ENCODE measurements at places on chromosomes 2 and 18. TPM values are rescaled to one million over a fixed set of nuclear protein-coding genes. Genes with fewer than 3 reads are reported as not detected.

The TMEM178A gene
- 1.5 TPM for total RNA-seq

GRCh38 chr2:9095690-9096089 lies 92.2 kb upstream of the MBOAT2 start:
- DNase-seq: peak; percentile 58

GRCh38 chr2:214264171-214264570 lies 146.7 kb upstream of the VWC2L start:
- DNase-seq: no peak

The BMP10 gene
- not detected for total RNA-seq

DNA sequence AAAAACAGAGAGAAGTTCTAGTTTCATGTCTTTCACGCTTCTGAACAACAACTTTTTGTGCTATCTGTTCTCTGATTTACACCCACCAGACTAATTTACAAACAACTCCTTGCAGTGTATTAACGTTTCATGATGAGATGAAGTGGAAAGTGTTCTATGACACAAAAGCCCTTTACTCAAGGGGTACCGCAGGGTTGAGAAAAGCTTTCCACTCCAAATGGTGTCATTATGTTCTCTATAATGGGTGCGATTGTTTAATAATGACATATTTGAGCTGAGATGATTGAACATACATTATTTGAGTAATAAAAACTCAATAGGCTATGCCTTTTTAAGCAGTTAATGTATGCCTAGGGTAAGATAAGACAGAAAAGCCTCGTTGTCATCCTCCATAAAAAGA lies 76.3 kb downstream of the ACTR3 start:
- no peak for DNase-seq

- DNase-seq: peak; percentile 84
Observed at GRCh38 chr2:127674241-127675209, 805 bp downstream of the LIMS2 start.

DNA sequence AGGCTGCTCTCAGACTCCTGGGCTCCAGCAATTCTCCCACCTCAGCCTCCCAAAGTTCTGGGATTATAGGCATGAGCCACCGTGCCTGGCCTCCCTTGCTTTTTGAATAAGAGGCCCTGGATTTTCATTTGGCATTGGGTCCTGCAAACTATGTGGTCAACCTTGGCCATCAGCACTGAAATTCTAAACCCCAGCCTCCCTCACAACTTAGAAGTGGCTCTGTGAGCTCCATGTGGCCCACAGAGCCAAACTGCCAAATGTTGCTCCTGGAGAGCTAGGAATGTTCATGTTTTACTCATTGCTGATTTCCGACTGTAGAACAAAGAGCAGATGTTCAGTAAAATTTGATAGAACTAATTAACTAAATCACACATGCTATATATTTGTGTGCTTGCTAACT lies 210.6 kb upstream of the AGAP1 start:
- no peak for DNase-seq

The ITPRIPL1 gene
- total RNA-seq: 2.3 TPM

DNA sequence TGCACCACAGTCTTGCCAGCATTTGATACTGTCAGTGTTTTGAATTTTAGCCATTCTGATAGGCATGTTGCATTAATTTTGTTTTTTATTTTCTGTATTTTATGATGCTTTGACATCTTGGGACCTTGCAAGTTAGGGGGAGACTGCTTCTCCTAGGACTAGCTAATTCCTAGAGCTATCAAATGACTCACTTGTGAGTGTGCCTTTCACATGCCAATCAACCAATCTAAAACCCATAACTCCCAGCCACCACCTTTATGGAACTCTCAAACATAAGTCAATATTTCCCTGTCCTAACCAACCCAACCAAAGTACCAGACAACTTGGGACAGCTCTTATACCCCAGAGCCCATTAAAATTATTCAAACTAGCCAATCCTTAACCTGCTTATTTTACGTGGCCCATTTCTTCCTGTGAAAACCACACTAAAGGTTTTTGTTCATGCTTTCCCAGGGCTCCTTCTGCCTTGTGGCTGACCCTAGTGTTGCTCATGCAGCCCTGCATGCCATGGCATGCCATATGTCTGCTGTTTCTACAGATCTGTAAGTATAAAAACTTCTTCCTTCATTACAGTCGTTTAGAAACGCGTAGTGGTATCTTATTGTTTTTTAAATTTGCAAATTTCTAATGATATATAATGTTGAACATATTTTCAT lies 230.1 kb downstream of the GPD2 start:
- no peak for DNase-seq

DNA sequence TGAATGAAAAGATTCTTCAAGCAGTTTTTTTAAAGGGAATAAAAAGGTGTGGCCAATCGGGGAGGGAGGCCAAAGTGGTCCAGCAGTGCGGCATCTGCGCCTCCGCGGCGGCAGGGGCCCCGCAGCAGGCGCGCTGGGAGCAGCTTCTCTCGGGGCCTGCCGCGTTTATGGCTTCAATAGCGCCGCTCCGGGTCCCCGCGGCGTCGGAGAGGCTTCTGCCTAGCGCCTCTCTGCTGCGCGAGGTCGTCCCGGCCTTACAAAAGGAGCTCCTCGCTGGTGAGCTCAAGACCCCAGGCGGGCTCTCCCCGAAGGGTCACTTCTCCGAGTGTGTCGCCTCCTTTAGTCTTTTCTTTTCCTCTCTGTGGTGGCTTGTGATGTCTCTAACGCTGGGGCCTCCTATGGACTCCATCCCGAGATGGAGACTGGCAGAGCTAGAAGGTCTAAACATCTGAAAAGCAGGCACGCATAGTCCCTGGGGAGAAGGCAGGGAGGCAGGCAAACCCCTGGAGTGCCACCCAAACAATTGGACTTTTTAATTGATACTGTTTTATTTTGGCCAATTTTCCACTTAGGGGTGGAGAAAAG lies 67.1 kb downstream of the SUMO1 start:
- no peak for DNase-seq

The LHCGR gene
- total RNA-seq: not detected

GRCh38 chr2:219619235-219619634 lies 8.2 kb upstream of the SLC4A3 start:
- no peak for DNase-seq

The MC5R gene
- not detected for total RNA-seq

GRCh38 chr2:227774011-227774624 lies 28.4 kb downstream of the SCYGR8 start:
- DNase-seq: no peak

DNA sequence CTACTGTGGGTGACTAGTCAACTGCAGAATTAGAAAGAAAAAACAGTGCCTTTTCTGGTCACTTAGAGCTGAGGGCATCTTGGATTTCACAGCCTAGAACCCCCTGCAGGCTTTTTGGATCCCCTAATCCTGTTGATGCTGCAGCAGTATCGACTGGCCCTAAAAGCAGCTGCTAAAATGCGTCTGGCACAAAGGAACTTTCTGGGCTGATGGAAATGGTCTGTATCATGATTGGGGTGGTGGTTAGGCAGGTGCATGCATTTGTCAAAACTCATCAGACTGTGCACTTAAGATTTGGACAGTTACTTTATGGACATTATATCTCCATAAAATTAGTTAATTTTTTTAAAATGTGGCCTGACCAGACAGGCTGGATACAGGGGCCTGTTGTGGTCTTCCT lies 149.8 kb downstream of the KLHL29 start:
- no peak for DNase-seq

- DNase-seq: no peak
Observed at GRCh38 chr2:9793156-9793917, 49.9 kb upstream of the TAF1B start.

DNA sequence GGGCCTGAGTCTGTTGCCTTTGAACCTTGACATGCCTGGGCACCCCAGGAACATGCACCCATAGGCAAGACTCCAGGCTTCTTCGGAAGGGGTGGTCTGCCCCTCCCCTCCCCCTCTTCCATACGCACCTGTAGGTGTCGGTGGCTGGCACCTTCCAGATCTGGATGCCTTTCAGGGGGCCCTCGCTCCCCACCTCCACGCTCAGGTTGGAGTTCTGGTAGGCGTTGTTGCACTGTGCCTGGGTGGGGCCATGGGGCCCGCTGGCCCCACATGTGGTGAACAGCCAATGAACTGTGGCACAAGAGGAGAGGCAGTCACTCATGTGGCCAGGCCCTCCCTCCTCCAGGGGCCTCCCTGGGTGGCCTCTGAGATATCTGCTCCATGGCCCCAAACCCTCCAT lies 135.8 kb downstream of the CLIP4 start:
- no peak for DNase-seq

DNA sequence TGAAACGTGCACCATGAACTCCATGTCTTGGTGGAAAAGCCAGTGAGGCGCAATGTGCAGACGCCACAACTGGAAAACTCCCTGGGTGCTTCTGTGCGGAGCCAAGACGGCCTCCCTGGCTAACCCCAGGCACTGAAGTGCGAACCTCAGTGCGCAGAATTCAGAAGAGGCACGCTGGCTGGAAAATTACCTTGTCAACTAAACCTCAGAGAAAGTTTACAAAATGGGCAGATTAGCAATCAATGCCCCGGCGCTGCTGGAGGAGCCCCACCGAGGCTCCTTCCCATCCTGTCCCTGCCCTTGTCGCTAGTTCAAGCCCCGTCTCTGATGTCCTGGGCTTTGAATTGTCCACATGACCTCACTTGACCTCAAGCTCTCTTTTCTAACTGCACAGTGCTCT lies 22.2 kb downstream of the SNORC start:
- DNase-seq: no peak

DNA sequence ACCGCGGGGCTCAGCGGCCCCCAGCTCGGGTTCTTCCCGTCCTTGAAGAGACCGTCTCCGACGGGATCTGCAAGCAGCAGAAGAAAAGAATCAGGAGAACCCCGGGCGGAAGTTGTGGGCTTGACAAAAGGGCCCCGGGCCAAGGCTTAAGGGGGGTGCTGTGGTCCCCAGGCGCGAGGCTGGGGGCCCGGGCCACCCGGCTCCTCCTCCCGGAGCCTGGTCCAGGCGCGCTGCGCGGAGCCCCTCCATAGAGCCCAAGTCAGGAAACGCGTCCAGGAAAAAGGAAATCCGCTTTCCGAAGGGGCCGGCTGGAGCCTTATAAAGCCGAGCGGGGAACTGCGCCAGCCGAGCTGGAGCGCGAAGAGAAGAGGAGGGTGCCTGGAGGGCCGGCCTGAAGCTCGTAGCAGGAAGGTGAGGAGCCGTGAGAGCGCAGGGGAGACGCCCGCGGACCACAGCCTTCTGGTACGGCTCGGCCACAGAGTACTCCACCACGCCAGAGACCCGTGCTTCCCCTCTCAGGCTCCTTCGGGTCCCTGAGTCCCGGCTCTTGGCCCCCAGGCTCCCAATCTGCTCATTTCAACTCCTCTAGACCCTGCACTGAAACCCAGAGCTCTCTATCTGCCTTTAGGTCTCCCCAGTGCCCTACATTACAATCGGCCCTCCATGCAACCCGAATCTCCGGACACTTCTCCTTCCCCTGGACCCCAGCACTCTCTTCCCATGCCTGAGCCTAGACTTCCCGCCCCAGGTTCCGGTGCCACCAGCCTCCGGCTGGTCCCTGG lies 554 bp downstream of the FEV start:
- DNase-seq: no peak

DNA sequence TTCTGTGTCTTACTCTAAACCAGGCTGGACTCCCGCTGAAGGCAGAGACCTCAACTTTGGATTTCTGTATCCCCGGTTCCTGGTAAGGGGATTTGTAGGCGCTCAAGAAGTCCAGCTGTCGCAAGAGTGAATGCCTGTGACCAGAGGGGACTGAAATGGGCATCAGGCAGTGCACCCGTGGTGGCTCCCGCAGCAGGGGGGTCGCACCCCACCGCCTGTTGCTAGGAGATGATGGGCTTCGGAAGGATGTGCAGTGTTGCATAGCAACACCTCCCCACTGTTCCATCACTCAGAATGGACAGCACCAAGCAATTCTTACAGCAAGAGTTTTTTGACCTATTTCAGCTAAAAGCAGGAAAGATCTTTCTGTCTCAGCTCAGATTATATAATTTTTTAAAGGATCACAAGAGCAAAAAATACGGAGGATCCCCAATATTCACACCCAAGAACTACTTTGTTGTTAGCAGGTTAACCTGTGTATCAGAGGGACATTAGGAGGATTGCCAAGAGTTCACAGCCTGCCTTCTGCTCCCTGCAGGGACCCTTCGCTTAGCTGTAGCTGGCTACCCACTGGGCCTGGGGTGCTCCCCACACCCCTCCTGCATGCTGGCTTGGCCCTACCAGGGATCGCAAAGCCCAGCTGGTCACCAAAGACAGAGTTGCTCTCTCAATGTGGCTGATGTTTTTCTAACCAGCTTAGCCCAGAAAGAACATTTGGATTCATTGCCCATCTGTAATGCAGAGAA lies 63.8 kb downstream of the SOWAHC start:
- DNase-seq: no peak

- DNase-seq: peak; percentile 62
Observed at GRCh38 chr2:16012626-16013358, 72.4 kb downstream of the MYCN start.

DNA sequence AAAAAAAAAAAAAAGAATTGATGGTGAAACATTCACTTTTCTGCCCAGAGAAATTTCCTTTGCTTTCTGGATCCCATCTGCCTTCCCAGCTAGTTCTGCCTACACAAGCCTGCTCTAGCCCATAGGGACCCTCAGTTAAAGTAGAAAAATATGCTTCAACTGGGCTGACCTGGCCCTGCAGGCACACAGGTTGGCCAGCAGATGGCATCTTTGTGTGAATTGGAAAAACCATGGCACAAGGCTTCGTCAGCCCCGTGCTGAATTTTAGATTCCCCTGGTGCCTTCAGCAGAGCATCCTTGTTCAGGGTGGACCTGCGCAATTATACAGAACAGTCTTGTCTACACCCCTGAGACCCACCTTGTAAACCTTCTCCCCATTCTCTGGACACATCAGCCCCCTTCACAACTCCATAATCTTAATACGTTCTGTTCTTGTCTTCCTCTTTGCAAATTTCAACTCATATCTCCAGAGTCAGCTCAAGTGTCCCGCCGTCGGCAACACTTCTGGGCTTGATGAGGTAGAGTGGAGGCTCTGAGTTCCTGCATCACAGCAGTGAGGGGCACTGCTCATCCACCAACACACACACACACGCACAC lies 114.5 kb downstream of the INSIG2 start:
- DNase-seq: no peak

Data from left lung (tissue), 14 donors.